ENCODE measurements at places on chromosomes 1 and 21.

DNA sequence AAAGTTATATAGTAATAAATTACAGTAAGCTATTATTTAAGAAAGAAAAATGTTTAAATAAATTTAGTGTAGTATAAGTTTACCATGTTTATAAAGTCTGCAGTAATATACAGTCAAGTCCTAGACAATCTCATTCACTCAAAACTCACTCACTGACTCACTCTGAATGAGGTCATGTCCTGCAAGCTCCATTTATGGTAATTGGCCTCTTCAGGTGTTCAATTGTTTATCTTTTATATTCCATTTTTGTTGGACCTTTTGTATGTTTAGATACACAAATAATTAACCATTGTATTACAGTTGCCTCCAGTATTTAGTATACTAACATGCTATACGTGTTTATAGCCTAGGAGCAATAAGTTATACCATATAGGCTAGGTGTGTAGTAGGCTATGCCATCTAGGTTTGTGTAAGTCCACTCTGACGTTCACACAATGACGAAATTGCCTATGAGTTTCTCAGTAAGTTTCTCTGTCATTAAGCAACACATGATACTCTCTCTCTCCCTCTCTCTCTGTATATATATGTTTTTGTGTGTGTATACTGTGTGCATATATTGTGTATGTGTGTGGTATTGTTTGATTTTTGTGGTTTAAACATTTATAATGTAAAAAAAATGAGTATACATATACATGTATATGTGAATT is 161.2 kb downstream of the NCAM2 start:
- no peak for DNase-seq

GRCh38 chr1:101043776-101044175 is 18.2 kb upstream of the DPH5 start:
- DNase-seq = no peak

- DNase-seq = no peak
Measured at GRCh38 chr1:228166170-228166936, 749 bp downstream of the IBA57 start.

DNA sequence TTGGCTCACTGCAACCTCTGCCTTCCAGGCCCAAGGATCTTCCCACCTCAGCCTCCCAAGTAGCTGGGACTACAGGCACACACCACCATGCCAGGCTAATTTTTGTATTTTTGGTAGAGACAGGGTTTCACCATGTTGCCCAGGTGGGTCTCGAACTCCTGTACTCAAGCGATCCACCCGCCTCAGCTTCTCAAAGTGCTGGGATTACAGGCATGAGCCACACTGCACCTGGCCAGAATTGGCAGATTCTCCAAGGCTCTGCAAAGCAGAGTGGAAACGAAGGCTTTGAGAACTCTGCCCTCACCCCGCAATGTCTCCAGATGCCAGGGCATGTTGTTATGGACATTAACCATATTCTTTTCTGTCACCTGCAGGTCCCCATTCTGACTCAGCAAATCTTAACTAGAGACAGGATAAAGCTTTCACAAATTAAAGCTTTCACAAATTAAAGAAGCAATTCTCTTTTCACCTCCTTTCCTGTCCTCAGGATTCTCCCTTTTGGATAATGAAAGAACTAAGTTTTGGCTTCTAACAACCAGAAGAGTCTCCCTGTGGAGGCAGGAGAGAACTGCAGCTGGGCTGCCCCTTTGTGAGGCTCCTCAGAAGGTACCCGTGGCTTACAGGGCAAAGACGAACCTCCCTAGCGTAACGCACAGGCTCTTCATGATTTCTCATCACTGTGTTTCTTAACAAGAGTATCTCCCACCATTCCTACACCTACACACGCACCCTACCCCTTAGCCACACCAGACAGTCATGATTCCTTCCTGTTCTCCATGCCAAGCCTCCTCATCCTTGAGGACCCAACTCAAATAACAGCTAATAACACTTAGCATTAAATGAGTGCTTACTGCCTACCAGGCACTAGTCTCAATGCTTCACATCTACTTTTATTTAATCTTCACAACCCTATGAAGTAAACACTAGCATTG is 29.8 kb downstream of the GPA33 start:
- DNase-seq = no peak

GRCh38 chr1:172746091-172746949 is 87.4 kb downstream of the FASLG start:
- DNase-seq = peak; percentile 60

GRCh38 chr1:171793636-171794035 is 12.2 kb downstream of the METTL13 start:
- DNase-seq = no peak

GRCh38 chr1:194281376-194281775 is 1095.0 kb upstream of the B3GALT2 start:
- no peak for DNase-seq

GRCh38 chr1:52552236-52552504 is 722 bp downstream of the TUT4 start:
- peak; percentile 84 for DNase-seq

DNA sequence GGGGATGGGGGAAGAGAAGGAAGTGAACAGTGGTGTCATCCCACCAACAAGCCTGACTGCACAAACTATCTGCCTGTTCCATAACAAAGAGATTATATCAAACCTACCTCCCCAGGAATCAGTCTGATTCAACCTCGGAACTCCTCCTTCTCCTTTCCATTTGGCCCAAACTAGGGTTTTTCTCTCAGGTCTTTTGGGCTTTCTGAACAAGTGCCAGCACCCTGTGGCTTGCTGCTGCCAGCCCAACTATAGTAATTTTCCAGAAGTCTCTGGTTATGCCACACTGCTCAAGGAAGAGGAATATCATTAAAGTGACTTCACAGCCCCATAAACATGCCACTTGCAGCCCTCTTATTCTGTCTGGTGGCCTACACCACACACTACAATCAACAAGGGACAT is 70.5 kb downstream of the RGS7 start:
- no peak for DNase-seq

All from CD4-positive, CD25-positive, alpha-beta regulatory T cell (primary cell).